ENCODE measurements at places on chromosomes 6 and 20. TPM values are rescaled to one million over a fixed set of nuclear protein-coding genes. Genes with fewer than 3 reads are reported as not detected.

GRCh38 chr6:42352856-42353564 is 98.7 kb downstream of the TRERF1 start:
- no peak for DNase-seq

DNA sequence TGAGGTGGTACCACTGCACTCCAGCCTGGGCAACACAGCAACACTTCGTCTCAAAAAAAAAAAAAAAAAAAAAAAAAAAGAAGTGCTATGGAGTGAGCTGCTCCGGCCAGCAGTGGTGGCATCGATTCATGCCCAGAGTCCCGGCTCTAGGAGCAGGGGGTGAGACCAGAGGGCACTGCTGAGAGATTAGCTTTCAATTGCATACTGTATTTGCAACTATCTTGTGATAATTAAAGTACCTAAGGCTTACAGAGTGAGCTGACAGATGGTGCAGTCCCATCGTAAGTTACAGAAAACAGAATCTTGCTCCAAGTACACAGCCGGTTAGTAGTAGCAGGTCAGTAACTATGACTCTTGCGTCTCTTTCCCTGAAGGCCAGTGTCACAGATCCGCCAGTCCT is 31.5 kb downstream of the TMEM14B start:
- no peak for DNase-seq

- DNase-seq = peak; percentile 20
These were observed 549 bp downstream of the ANKRD6 start for GRCh38 chr6:89433252-89434149.

- no peak for DNase-seq
These were observed 140.1 kb upstream of the LRFN2 start for GRCh38 chr6:40727271-40727670.

DNA sequence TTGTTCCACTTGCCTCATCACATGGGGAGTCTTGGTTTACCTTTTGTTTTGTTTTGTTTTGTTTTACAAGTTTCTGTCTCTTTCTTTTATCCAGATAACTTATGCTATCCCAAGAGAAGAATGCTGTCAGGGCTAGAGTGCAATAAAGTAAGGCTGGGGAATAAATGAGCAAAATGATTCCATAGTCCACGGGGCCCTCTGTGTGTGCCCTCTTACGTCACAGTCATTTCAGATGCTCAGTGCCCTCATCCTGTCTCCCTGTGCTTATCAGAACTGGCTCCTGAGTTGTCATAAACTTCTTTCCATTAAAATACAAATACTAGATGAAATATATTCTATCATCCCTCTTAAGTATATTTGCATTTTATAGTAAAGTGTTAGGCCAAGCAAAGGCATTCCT is 30.8 kb upstream of the ENPP1 start:
- DNase-seq = peak; percentile 57

DNA sequence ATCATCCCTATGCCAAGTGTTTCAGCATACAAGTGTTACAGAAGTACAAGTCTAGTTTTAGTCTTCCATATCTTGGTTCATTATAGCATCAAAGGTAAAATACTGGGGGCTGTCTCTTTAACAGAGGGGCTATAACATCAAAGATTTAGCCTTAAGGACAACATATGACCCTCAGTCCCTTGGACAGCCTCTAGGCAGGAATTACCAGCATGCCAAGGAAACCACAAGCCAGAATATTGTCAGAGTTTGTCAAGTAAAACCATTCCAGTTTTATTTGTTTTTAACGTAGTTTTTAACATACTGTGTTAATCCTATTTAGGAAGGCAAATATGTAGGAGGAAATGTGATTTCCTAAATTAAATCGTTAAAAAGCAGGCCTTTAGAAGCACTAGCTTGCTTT is 18.6 kb downstream of the ZKSCAN8 start:
- DNase-seq = no peak

Gene LAMA2
- 12.3 TPM for total RNA-seq

GRCh38 chr6:67680297-67680932 is 954.7 kb upstream of the ADGRB3 start:
- DNase-seq = no peak
